Aorta (tissue), 5 donors: ENCODE measurements at places on chromosomes 5 and 9.

DNA sequence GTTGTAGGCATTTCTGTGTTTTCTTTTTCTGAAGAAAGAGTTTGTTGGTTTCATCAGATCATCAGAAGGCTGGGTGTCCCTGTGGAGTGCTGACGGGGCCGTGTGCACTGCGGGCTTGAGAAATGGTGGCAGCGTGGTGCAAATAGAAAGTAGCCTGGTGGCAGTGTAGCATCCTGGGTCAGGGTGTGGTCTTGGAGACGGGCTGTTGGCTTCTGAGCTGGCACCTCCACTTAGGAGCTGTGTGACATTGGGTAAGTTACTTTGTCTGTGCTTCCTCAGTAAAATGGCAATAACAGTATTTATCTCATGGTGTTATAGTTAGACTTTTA is 10.0 kb upstream of the NDST1 start:
- DNase-seq, result no peak

DNA sequence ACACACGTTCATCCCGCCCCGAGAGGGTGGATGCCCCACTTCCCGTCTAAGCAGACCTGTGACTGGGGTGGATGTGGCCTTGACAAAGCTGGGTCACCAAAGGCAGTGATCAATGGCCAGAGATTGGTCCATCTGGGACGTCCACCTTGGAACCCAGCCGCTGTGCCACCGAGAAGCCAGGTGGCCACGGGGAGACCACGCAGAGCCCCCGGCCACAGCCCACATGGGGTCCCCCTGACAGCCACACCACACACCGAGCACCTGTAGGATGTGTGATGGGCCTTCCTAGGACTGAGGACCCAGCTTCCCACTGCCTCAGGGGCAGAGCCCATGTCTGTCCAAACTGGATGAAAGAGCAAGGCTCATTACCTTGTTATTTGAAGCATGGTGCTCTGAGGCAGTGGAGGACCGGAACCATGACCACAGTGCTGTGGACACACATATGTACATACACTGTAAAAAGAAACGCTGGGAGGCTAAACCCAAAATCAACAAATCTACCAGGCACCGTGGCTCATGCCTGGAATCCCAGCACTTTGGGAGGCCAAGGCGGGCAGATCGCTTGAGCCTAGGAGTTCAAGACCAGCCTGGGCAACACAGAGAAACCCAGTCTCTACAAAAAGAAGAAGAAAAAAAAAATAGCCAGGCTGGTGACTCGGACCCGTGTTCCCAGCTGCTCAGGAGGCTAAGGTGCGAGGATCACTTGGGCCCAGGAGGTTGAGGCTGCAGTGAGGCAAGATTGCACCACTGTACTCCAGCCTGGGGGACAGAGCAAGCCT is 50.1 kb downstream of the MRPL36 start:
- peak; percentile 60 for DNase-seq

DNA sequence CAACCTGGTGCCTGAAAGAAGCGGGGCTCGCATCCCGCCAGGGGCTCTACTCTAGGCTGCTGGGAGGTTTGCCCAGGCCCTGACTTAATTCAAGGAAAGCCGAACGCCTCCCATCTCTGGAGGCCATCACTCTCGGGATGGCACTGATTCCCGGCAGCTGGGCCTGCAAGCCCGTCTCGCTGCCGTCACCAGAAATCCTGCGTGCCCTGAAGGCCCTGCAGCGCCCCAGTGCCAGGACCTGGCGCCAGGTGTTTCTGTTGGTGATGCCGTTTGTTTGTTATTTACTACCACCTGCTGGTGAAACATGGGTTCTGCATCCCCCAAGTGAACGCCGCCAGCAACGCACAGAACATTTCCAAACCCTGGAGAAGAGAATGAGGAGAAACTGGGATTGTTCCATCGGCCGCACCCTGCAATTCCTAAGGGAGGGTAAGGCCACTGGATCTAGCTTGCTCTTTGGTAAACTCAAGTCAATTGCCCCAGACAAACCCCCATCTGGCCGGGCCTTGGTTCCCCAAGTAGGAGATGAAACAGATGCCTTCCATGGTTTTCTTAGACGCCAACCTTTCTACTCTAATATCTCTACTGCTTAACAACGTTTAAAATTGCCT is 77.9 kb downstream of the AK8 start:
- peak; percentile 83 for DNase-seq

DNA sequence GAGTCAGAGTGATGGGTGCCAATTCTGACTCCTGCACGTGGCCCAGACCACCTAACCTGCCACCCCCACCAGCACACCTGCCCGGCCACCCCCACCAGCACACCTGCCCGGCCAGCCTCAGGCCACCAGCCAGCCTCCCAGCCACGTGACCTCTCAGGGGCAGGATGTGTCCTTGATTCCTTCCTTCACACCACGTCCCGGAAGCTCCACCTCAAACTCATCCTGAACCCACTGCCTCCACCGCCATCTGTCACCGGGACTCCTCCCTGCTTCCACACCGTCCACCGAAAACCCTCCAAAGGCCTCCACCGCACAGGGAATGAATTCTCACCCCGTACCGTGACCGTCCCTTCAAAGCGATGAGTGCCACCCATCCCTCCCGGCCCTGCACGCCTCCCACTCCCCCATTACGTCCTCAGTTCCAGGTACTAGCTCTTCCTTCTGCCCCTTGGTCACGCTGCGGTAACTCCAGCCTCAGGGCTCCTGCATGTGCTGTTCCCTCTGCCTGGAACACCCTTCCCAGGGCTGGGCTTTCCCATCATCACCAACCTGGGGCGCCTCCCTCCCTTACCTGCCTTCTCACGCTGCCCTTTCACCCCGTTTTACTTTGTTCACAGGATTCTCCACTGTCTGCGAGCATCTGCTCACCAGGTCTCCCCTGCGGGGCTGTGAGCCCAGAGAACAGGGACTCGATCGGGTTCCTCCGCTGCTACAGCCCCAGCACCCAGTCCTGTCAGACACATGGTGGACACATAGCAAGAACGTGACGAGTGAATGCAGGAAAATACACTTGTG is 82.9 kb downstream of the ADAMTS2 start:
- no peak for DNase-seq

- peak; percentile 56 for DNase-seq
Observed at GRCh38 chr5:2906302-2907090, 155.0 kb upstream of the IRX2 start.

DNA sequence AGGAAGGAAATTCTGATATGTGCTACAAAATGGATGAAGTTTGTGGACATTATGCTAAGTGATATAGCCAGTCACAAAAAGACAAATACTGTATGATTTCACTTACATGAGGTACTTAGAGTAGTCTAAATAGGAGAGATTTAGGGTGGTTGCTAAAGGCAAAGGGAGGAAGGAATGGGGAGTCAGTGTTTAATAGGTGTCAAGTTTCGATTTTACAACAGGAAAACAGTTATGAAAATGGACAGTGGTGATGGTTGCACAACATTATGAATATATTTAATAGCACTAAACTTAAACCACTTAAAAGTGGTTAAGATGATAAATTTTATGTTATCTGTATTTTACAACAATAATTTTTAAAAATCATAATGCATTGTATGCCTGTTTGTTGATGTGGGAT is 40.4 kb upstream of the ECM2 start:
- no peak for DNase-seq

GRCh38 chr9:125464591-125465385 is 203.2 kb downstream of the GAPVD1 start:
- DNase-seq, result no peak

DNA sequence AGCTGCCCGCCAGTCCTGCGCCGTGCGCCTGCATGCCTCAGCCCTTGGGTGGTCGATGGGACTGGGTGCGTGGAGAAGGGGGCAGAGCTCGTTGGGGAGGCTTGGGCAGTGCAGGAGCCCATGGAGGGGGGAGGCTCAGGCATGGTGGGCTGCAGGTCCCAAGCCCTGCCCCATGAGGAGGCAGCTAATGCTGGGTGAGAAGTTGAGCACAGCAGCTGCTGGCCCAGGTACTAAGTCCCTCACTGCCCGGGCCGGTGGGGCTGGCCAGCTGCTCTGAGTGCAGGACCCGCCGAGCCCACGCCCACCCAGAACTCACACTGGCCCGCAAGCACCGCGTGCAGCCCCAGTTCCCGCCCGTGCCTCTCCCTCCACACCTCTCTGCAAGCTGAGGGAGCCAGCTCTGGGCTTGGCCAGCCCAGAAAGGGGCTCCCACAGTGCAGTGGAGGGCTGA is 764.3 kb upstream of the TYRP1 start:
- DNase-seq, result no peak

GRCh38 chr5:141958113-141958512 is at the start of gene PCDH12:
Gene PCDH12 (minus strand): TSS chr5:141958202. CDS start chr5:141957851, 351 bp downstream.
- DNase-seq, result peak; percentile 71

DNA sequence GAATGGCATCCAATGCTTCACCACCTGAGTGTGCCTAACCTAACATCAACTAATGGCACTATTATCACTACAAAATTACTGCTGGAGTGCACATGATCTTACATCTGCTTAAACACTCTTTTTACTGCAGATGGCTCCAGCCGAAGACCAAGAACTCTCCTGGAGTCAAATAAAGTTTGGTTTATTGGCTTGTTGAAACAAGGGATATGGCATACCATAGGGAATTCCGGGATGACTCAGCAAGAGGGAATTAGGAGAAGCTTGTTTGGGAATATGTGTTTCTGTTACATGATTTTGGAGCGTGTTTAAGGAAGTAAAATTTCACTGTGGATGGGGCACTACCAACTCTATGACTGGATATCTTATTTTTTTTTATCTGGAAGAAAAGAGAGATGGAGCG is 872.6 kb downstream of the DTWD2 start:
- no peak for DNase-seq

DNA sequence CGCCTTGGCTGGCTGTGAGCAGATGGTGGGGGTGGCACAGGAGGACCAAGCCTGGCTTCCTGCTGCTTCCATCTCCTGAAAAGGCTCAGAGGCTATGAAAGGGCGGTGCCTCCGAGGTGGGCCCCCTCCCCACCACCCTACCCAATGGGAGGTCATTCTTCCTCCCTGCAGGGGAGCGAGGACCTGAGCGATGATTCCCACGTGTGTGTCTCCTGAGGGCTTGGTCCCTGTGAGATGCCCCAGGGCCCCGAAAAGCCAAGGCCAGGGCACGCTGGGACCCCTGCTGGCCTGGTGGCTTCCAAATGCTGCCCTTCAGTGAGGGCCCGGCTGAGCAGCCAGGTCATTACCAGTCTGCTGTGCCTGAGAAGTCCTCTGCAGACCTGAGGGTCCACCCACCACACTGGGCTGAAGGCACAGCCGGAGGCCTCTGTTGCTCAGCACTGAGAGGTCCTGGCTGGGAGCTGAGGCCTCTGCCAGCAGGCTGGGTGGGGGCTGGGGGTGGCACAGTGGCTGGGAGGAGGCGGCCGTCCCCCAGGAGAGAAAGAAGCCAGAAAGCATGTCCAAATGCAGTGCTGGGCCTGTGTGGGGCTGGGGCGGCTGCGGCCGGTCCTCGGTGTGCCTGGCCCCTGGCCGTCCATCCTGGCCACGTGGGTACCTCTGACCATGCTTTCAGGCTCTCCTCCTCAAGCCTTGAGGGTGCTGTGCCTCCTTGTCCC is 14.0 kb upstream of the SLC6A19 start:
- peak; percentile 41 for DNase-seq

DNA sequence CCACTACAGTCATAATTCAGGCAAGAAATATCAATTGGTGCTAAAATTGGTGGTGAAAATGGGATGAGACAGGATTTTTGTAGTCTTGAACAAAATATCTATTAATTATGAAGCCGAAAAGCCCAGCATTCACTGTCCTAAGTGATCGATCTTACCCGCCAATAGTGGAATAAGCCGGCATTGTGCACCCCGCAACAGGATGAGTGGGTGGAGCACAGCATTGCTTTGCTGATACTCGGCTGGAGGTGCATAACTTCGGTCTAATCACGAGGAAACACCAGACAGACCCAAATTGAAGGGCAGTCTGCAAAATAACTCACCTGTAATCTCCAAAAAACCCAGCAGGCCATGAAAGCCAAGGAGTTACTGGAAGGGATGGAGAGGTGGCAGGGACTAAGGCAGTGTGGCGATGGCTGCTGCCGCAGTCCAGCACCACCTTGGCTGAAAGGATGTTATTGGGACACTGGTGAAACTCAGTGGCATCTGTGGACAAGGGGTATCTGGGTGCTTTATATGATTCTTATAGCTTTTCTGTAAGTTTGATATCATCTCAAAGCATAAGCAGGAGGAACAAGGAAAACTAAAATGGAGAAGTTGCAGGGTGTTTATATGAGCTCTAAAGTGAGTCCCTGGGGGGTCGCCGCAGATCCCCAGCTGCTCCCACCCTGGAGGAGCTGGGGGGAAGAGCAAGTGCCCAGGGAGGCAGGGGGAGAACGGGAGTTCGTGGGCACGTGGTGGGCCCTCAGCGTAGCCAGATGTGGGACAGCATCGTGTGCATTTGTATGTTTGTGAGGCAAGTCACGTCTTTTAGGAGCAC is 45.2 kb downstream of the AHRR start:
- DNase-seq, result peak; percentile 53

DNA sequence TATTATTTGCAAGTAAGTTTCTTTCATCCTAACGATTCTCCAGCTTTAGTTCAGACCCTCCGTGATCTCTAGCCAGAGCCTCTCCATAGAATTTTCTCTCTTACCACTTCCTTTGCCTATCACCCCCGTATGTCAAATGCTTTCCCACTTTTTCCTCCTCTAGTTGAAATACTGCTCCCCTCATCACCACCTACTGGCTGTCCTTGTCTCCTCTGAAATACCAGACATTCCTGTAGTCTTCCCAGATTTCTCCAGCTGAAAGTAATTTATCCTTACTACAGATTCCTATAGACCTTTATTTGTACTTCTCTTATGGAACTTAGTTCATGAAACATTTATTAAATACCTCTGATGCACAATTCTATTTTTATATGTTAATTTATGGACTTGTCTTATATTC is 36.0 kb upstream of the GLIPR2 start:
- DNase-seq, result no peak

DNA sequence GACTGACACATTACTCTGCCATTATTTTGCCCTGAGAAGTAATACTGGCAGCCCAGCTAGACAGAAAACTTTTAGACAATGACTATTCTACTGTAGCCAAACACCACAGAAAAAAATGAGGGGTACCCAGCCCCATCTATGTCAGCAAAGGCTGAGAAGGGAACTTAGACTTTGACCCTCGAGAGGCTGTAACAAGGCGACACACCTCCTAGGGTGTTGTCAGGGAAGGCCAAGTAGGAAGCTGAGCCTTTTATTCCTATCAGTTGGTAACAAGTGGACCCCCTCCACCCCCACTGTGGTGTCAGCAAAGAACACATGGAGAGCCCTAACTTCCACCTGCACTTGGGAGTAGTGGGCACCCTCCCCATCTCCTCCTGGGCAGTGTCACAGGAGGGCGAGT is 55.6 kb downstream of the SPTLC1 start:
- no peak for DNase-seq

DNA sequence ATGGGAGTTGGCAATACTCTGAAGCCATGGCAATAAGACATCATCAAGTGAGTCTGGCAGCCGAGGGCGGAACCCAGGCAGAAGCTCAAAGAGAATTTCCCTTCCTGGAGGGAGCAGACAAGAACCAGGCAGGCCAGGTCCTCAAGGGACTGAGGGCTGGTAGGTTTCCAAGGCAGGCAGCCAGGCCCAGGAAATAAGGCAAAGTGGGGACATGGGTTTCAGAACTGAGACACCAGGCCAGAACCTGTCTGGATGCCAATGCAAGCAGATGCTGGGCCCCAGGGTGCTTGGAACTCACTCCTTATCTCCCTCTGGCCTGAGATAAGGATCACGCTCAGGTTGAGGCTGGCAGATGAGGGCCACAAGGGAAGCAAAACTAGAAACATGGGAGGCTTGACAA is 8.9 kb downstream of the TSSK1B start:
- peak; percentile 68 for DNase-seq

- no peak for DNase-seq
Observed at GRCh38 chr5:5377780-5378179, 44.7 kb upstream of the ICE1 start.

- no peak for DNase-seq
Observed at GRCh38 chr5:174057206-174057605, 11.7 kb downstream of the NSG2 start.

- DNase-seq, result no peak
Observed at GRCh38 chr5:170311511-170312300, 14.1 kb upstream of the LCP2 start.
